Naive thymus-derived CD8-positive, alpha-beta T cell (primary cell): ENCODE measurements at places on chromosomes 11 and 22.

DNA sequence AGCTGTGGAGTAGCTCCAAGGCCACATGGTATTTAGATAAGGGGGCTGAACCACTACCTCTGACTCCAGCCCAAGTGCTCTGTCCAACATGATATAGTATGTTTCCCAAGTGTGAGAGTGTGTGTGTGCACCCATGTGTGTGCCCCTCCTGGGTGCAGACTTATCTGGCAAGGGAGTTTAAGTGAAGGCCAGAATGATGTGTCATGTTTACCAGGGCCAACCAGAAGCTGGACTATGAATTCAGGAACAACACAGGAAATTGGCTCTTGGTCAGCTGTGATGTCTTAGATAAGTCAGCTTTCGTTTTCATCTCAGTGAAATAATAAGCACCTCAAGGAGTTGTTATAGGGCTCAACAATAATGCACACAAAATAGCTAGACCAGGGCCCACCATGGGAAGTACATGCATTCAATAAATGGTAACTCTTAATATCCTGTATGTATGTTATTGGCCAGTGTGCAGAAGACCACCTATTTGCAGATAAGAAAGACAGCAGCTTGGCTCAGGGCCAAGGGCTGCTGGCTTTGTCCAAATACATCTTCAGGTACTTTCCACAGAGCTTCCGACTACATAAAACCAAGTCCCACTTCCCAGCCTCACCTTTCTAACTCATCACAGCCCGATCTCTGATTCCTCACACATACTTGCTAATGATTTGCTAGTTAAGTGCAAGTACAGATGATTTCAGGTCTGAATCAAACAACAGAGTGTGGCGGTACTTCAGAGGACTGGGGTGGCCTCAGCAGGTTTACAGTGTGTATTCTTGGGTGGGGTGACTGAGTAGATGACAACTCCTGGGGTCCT lies 120.9 kb downstream of the ME3 start:
- no peaks in the 10 kb centered on the region for H3K4me1 ChIP-seq
- no peak for DNase-seq
- no peak overlapping the region for H3K4me3 ChIP-seq
- no peaks in the 10 kb centered on the region for H3K36me3 ChIP-seq
- no peaks in the 10 kb centered on the region for H3K27me3 ChIP-seq

DNA sequence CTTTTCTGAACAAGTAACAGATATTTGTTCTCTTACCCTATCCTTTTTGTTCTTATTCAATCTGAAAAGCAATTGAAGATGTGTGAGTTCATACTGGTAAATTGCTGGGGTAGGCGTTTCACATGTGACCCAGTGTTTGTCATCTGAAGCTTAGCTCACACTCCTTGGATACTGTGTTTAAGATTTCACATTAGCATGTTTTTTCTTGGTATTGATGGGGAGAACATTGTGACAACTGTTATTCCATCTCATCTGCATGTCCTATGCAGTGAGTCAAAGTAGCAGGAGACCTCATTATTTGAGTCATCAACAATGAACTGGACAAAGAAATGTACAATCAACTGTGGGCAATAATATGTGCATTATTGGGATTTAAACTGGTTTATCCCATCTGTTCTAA lies 691.6 kb upstream of the ANO5 start:
- no peak overlapping the region for H3K27ac ChIP-seq
- H3K4me1 ChIP-seq = no peaks in the 10 kb centered on the region
- no peak for DNase-seq
- no peaks in the 10 kb centered on the region for H3K27me3 ChIP-seq

DNA sequence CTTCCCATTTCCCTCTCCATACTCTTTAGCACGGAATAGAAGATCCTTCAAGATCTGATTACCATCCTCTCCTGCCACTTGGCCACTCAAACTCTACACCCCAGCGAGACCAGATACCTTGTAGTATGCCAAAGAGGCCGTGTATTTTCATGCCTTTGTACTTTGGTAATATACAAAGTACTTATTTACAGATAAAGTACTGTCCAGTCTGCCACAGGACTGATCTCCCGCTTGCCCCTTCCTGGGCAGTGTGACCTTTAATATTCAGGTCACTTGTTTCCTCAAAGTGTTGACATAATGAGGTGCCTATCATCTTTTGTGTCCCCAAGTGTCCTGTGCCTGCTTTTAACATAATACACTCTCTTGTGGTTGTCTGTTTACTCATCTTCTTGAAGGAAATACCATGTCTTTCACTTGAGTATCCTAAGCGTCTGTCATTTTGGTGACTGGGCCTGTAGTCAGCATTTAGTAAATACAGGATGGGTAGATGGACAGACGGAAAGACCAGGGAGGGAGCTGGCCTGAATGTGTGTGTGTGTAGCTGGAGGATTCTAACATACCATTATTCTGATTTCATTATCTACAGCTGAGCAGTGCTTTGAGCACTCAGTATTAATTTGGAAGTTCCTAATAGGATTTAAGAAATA lies 137.4 kb downstream of the NAV2 start:
- DNase-seq = no peak
- H3K36me3 ChIP-seq = no peaks in the 10 kb centered on the region
- H3K27me3 ChIP-seq = peaks cover 3% of the 10 kb centered on the region
- no peak overlapping the region for H3K4me3 ChIP-seq

- DNase-seq = no peak
- H3K4me3 ChIP-seq = no peak overlapping the region
- H3K36me3 ChIP-seq = no peaks in the 10 kb centered on the region
Observed at GRCh38 chr22:35589071-35589755, 27.9 kb downstream of the MB start.

DNA sequence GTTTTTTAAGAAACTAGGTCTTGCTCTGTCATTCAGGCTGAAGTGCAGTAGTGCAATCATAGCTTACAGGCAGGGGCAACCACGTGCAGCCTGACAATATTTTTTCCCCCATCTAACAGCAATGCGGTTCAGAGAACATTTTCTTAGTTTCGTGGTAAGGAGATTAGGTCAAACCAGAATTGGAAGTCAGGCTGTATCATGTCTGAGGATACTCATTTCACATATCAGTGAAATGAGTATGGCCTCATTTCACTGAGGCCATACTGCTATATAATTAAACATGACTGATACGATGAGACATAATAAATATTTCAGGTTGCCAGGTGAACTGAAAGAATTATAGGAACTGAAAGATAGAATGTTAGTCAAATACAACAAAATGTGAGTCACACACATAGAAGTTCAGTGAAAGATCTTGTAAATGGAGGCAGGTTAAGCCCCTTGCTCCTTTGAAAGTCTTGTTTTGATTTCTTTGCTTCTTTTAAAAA lies 32.5 kb upstream of the IZUMO1R start:
- H3K27ac ChIP-seq = no peak overlapping the region
- DNase-seq = no peak
- no peaks in the 10 kb centered on the region for H3K36me3 ChIP-seq
- H3K4me1 ChIP-seq = no peaks in the 10 kb centered on the region
- H3K27me3 ChIP-seq = peaks cover 7% of the 10 kb centered on the region

GRCh38 chr11:102564110-102564509 lies 33.6 kb upstream of the MMP7 start:
- DNase-seq = no peak
- no peak overlapping the region for H3K4me3 ChIP-seq
- H3K4me1 ChIP-seq = peaks cover 18% of the 10 kb centered on the region
- H3K27me3 ChIP-seq = no peaks in the 10 kb centered on the region
- H3K27ac ChIP-seq = no peak overlapping the region

DNA sequence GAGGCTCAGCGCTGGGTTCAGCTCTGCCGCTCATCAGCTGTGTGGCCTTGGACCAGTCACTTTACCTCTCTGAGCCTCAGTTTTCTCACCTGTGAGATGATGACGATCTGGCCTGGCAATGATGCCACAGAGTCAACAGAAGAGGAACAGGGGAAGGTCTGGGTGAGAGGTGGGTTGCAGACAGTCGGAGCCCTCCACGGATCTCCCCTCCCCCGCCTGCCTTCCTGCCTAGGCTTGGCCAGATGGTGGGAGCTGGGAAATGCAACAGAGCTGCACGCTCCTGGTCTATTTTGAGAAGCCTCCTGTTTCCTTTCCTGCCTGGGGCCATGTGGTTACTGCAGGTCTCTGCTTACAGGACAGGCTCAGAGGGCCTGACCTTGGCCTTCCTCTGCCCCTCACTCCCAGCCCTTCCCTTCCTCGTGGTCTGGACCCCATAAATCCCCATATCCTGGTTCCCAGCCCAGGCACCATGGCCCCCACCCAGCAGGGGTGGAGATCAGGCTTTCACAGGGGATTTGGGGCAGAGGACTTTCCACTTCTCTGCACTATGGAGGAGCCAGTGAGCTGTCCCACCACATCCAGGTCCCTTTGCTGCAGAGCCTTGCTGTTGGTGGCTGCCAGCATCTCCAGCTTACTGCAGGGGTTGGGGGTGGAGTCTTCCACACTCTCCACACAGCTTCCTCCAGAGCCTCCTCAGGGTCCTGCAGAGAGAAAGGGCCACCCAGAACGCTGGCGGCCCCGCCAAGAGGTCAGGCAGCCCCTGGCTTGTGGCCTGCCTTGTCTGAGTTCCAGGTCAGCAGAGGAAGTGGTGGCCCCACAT lies 46.9 kb downstream of the C11orf96 start:
- peaks cover 30% of the 10 kb centered on the region for H3K27me3 ChIP-seq
- no peak overlapping the region for H3K27ac ChIP-seq
- no peak for DNase-seq
- no peaks in the 10 kb centered on the region for H3K36me3 ChIP-seq
- H3K4me1 ChIP-seq = peaks cover 5% of the 10 kb centered on the region
